ENCODE measurements at places on chromosomes 7 and 10.
A peak's percentile ranks its signal among the peaks of the same experiment; 100 is the strongest.

- no peak for DNase-seq
These were observed 20.9 kb upstream of the CYP26C1 start for GRCh38 chr10:93039721-93040120.

GRCh38 chr7:1770331-1770730 lies 100.3 kb downstream of the ELFN1 start:
- no peak for DNase-seq

- no peak for DNase-seq
These were observed 122.5 kb upstream of the PITRM1 start for GRCh38 chr10:3294919-3295581.

- DNase-seq, result no peak
These were observed 489.5 kb downstream of the GATA3 start for GRCh38 chr10:8544057-8544380.

DNA sequence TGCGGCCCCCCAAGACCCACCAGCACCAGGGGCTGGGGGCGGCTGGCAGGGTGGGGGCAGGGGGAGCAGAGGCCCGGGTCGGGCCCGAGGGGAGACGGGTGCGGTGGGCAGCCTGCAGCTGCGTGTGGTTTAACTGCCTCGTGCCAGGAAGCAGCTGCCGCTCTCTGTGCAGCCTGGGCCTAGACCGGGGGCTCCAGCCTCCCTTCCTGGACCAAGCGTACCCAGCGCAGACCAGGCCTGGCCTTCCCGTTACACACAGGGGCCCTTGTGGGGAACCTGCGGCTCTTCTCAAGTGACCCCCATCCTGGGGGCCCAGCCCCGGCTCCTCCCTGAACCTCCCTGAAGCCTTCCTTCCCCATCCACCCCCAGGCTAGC lies 6.6 kb upstream of the INTS1 start:
- DNase-seq, result no peak

GRCh38 chr7:22137466-22137865 lies 191.8 kb upstream of the CDCA7L start:
- no peak for DNase-seq

- DNase-seq, result no peak
These were observed 807.7 kb upstream of the ZWINT start for GRCh38 chr10:57168611-57169240.

GRCh38 chr10:84211566-84211965 lies 13.8 kb downstream of the LRIT2 start:
- no peak for DNase-seq

- peak; percentile 65 for DNase-seq
These were observed 219.0 kb downstream of the CCDC3 start for GRCh38 chr10:12782537-12782936.

- DNase-seq, result no peak
These were observed 274.8 kb upstream of the TAC1 start for GRCh38 chr7:97457054-97457453.

GRCh38 chr10:112148331-112148730 lies 35.2 kb downstream of the GPAM start:
- DNase-seq, result no peak

- DNase-seq, result no peak
These were observed 5.9 kb downstream of the DIP2C start for GRCh38 chr10:683448-684071.

GRCh38 chr7:51069411-51070083 lies 247.1 kb downstream of the COBL start:
- no peak for DNase-seq

DNA sequence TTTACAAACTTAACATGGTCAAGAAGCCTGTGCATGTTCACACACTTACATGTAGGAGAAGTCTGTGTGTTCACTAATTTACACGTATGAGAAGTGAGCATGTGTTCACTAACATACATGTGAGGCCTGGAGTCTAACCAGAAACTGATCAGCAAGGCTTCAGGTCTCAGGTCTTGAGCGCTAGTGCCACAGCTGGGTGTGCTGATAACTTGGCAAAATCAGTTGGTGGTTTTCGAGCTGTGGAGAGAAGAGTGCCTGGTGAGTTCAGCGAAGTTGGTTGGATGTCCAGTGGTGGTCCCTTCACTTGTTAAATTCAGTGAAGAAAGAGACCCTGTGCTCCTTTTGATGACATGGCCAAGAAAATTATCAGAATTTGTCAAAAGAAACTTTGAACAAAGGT lies 98.7 kb downstream of the CELF2 start:
- DNase-seq, result no peak

DNA sequence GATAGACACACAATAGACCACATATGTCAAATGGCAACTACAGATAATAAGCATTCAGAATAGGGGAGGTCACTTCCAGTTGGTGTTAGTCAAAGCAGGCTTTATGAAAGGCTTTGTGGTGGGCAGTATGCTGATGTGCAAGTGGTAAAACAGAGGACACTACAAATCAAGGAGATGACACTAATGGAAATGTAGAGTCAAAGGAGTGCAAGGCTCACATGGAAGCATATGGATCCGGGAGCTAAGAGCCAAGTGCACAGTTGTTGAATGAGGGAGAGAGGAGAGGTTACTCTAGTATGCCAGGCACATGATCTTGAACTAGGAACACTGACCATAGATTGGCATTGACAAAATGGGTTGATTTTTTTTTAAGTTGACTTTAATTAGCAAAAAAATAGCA lies 62.7 kb downstream of the GRM3 start:
- no peak for DNase-seq

DNA sequence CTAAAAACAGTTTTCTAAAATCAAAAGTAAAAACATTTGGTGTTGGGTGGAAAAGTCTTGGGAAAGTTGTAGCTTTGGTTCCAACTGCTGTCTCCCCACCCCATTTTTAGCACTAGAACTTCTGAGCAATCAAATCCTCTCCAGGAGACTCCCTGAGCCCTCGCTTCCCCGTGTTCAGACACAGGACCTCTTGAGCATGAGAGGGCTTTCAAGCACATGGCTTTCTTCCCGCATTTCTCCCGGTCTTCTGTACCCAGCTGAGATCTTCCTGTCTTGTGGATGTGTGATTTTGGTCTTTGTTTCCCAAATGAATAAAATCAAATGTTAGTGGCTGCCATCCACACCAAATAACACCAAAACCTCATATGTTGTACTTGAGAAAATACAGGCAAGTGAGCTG lies 5.0 kb downstream of the CXCL12 start:
- no peak for DNase-seq

All from activated CD4-positive, alpha-beta T cell treated with anti-CD3 and anti-CD28 coated beads for 48 hours (primary cell).